ENCODE measurements at places on chromosomes 16 and 17.
A peak's percentile ranks its signal among the peaks of the same experiment; 100 is the strongest.

- DNase-seq: no peak
Observed at GRCh38 chr17:39963829-39964228, 1.0 kb downstream of the GSDMA start.

- DNase-seq: no peak
Observed at GRCh38 chr16:6034511-6034910, 936.9 kb upstream of the EEF2KMT start.

GRCh38 chr16:67641779-67642708, 2.9 kb upstream of the CARMIL2 start:
- no peak for DNase-seq

GRCh38 chr16:9081843-9082242, 9.6 kb upstream of the HAPSTR1 start:
- no peak for DNase-seq

- DNase-seq: no peak
Observed at GRCh38 chr17:71098071-71098470, 928.7 kb downstream of the KCNJ2 start.

DNA sequence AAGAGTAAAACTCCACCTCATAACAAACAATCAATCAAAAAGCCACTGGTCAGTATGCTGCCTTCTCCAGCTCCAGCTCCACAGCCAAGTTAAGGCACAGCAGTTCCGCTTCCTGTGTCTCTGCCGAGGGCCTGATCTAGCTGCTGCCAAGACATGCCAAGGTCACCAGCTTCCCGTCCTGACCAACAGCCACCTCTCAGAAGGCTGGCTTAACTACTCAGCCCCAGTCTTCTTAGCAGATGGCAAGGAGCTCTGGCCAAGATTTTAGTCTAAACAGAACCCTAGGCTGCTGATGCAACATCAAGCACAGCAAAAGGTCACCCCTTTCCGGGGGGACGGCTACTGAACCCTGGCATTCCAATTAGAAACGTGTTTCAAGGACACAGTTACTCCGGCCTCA, 17.7 kb upstream of the MNT start:
- DNase-seq: no peak

DNA sequence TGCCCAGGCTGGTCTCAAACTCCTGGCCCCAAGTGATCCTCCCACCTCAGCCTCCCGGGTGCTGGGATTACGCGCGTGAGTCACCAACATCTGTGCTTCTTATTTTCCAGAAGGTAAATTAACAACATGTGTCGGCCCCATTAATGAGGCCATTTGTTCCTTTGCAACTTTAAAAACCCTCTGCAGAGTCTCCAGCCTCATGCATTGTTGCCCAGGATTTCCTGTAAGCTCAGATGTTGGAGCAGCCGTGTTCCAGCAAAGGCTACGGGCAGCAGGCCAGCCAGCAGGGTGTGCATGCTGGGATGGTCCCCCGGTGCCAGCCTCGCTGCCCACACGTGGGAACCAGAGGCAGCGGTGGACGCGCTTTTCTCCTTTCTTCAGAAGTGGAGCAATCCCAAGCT, 19.1 kb upstream of the HEXD start:
- peak; percentile 89 for DNase-seq

- DNase-seq: no peak
Observed at GRCh38 chr16:85525420-85526184, 87.5 kb upstream of the GSE1 start.

GRCh38 chr17:72373910-72374741, 253.3 kb downstream of the SOX9 start:
- DNase-seq: no peak

GRCh38 chr17:44777394-44778348, 18.9 kb downstream of the ADAM11 start:
- DNase-seq: no peak

DNA sequence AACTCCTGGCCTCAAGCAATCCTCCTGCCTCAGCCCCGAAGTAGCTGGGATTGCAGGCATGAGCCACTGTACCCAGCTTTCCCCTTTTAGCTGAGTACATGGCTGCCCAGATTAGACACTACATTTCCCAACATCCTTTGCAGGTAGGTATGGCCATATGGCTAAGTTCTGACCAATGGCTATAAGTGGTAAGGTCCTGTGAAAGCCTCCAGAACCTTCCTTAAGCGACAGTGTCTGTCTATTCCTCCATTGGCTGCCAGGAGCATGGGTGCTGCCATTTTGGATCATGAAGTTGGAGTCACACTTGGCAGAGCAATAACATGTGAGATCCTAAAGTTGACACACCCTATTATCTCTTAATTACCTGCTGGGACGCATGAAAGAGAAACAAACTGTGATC, 24.4 kb upstream of the CRHR1 start:
- no peak for DNase-seq

DNA sequence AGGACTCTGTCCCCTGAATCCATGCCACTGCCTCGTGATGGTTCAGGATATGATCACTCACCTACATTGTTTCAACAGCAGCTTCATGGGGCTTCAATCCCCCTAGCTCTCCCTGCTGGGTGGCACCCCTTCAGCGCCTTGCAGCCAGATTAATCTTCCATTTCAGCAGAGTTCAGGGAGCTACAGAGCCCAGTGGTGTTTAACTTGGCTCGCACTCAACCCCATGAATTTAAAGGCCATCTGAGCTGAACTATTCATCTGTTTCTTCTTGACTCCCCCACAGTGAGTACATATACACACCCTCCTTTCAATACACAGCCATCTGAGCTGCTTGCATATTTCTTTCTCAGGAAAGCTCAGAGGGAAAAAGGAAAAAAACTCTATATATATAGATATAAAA, 202.8 kb upstream of the C16orf82 start:
- DNase-seq: no peak

DNA sequence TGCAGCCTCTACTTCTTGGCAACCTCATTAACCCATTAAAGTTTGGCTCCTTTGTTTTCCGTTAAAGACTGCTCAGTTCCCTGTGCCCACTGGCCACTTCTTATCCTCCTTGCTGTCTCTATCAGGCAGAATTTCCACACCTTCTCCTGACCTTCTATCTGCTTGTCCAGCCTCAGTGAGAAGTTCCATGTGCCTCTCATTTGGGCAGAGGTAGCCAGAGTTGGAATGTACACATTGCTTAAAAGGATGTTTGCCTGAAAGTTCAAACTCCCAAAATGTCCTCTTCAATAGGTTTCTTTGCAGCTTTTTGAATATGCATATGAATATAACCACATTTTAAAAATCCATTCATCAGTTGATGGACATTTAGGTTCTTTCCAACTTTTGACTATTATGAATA, 47.0 kb downstream of the HSD17B2 start:
- no peak for DNase-seq

DNA sequence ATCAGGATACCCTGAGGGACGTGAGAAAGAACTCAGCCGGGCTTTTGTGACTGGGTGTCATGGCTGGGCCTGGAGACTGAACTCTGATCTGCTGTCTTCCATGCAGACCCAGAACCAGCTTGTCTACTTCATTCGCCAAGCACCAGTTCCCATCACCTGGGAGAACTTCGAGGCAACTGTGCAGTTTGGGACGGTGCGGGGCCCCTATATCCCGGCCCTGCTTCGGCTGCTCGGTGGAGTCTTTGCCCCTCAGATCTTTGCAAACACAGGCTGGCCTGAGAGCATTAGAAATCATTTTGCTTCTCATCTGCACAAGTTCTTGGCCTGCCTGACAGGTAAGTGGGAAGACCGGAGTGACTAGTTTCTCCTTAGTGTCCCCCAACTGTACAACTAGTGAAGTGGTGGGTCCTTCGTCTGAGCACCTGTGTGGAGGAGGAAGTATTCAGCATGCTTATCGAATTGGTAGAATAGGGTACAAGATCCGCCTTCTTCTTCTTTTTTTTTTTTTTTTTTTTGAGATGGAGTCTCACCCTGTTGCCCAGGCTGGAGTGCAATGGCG, 15.5 kb downstream of the DNAH2 start:
- no peak for DNase-seq

DNA sequence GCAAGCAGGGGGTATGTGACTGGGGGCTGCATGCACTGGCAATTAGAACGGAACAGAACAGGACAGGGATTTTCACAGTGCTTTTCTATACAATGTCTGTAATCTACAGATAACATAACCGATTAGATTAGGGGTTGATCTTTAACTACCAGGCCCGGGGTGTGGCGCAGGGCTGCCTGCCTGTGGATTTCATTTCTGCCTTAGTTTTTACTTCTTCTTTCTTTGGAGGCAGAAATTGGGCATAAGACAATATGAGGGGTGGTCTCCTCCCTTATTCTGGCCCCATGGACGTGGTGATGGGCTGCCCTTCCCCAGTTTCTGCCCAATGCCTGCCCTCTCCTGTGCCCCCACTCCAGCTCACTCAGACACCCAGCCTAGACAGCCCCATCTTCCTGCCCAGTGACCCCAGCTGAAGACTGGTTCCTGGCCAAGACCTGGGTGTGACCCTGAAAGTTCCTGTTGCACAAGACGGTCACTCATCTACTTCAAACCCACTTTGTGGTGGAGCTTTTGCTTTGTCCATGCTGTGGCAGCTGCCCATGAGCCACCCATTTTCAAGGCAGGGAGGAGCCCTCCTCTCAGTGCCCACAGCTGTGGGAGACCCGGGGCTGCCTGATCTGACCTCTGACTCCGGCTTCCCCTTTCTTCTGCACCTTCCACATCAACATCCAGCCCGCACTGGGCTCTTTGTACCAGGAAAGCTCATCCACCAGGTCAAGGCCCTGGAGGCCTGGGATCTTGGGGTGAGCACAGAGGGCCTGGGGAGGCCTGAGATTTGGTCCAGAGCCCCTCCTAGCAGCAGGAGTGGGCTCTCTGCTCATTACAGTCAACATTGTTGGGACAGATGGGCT, 18.6 kb downstream of the ALOX12B start:
- no peak for DNase-seq

Data from GM04504 (cell line).